ENCODE measurements at places on chromosomes 5 and 9.

DNA sequence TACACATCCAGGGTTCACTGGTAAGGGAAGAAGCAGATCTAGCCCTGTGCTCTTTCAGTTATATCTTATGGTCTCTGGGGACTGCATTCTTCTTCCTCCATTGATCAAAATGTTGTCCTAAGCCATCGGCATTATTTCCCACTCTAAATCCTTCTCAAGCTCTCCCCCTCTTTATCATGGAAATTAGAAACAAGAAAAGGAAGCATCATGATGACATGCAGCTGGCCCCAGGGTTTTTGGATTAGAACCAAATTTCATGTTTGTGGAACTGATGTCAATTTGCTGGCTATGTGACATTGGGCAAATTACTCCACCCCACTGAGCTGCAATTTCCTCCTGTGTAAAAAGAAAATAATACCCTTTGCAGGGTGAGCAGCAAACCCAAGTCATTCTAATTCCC lies 39.5 kb downstream of the MFAP3 start:
- no peak for DNase-seq

DNA sequence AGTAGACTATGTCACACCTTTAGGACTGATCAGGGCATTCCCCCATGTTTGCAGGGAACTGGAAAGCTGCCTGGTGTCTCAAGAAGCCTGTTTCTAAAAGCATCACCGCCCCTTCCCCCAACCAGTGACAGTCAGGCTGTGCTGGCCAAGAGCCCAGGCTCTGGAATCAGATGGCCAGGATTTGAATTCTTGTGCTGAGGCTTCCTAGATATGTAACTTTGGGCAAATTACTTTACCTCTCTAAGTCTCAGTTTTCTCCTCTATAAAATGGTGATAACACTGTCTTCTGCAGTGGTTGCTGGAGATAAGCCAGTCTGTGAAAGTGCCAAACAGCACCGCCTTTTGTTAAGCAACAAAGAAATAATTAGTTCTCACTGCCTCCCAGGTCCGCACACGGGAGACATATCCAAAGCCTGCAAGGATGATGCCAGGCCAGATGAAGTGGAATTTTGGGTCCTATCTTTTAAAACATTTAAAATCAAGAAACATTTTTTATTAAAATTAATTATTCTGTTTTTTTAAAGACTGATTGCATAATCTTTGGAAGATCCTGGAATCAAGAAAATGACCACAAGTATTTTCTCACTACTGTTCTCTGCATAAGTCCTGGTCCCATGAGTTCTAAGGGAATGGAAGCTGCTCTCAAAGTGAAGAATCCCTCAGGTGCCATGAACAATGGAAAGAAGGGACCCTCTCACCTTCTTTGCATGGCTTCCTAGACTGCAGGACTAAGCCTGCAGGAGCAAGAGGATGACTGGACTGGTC lies 13.9 kb downstream of the SLC31A2 start:
- no peak for DNase-seq

DNA sequence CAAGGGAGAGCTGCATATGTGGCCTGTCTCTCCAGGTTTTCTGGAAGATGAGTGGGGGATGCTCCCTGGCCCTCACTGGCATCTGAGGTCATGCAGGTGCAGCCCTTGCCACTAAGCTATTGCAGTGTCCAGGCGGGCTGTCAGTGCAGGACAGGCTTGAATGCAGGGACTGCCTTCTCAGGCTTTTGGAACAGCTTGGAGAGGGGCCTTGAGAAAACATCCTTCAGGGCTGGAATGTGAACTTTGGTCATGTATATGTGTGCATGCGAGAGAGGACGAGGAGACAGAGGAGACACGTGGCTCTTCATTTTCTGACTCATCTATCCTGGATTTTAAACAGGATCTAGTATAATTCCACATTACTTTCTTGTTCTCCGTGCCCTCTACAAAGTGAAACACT lies 90.3 kb downstream of the MACROH2A1 start:
- no peak for DNase-seq

DNA sequence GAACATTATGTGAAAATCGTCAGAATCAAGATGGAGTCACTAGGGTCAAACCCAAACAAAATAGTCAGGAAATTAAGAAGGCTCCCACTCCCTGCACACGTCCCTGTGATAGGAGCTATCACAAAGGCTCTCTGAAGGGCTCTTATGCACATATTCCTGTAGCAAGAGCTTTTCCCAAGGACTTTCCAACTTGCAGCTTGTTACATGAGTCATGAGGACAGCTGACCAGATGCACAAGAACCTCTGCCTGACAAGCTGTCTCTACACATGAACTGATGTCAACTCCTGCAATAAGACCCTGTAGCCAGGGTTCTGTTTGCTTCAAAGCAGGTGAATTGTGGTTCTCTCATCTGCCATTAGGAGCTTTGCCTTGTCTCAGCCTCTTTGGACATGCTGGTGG lies 122.4 kb downstream of the OLFM1 start:
- no peak for DNase-seq

DNA sequence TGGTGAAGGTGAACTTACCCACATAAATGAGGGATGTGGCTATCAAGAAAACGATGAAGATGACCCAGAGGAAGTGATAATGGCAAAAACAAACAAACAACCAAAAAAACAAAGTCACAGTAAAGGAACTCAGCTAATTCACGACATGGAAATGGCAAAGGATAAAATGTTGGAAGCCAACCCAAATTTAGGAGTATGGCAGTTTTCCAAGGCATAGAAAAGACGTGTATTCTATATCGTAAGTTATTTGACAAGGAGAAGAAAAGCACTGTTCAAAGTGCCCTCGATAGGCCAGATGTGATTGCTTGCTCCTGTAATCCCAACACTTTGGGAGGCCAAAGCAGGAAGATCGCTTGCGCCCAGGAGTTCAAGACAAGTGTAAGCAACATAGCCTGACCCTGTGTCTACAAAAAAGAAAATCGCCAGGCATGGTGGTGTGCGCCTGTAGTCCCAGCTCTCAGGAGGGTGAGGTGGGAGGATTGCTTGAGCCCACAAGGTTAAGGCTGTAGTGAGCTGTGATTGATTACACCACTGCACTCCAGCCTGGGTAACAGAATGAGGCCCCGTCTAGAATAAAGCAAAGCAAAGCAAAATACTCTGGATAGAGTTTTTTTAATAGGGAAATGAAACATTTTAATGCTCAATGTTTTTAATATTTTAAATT lies 138.0 kb downstream of the SMARCA2 start:
- no peak for DNase-seq

DNA sequence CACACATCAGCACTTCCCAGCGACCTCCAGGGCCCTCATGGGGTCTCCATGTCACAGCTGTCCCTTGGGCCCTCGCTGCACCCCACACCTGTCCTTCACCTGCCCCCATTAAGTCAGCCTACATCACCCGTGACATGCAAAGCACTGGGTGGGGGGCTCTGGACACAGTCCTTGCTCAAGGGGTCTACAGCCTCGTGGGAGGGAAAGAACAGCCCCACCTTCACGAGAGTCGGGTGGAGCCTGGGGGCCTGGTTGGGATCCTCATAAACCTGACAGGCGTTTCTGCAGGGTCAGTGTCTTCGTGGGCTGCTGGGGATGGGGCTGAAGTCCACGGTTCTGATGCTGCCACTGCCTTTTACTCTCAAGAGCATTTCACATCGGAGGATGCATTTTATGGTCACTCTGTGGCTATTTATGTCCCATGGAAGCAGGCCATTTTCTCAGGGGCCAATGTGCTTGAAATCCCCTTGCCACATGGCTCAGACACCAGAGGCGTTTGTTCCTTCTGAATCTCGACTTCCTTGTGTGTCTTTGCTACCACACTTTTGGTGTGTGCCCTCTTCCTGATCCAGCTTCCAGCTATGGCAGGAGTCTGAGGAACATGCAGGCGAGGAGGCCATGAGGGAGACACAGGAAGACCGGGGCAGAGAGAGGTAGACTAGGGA lies at the start of gene OR2V1:
Gene OR2V1 (minus strand): TSS at position 338 of the 665 bp plus-strand sequence. CDS start 5,865 bp downstream, outside the sequence.
- no peak for DNase-seq

- DNase-seq, result no peak
These were observed 49.7 kb upstream of the ARL15 start for GRCh38 chr5:54360089-54360488.

DNA sequence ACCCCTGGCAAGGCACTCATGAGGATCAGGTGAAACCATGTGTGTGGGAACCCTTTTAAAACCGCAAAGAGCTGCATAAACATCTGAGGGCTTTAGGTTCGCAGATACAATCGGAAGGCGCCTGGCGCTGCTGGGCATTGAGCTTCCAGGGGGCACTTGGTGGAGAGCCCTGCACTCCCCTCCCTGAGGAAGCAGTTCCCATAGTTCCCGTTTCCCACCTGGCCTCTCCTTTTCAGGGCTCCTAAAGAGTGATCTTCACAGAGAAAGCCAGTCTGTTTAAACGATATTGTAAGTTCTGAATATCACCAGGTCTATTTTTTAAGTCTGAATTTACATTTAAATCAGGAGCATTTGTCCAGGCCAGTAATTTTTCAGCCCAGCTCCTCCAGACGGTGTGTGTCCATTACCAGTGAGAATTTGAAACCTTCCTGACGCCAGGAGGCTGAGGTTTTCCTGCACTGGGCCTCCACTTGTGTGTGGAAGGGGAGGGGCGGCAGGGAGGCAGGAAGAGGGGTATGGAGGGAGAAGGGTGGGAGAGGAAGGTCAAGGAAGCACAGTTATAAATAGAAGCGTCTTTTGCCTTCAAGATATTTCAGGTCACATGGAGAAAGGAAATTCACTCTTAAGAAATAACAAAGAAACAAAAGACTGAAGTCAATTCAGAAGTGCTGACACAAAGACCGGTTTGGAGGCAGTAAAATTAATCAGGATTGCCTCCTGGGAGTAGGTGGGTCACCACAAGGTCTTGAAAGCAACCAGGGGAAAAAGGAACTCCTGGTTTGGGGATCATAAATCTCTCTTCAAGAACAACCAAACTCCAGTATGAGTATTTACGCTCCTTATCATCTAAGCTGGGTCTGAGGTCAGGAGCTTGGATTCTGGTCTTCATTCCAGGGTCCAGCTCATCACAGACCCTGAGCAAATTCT lies 14.3 kb upstream of the MGAT1 start:
- no peak for DNase-seq

GRCh38 chr9:134419684-134420076 lies 93.4 kb downstream of the RXRA start:
- DNase-seq, result no peak

GRCh38 chr9:38370176-38370575 lies 22.3 kb upstream of the ALDH1B1 start:
- no peak for DNase-seq

DNA sequence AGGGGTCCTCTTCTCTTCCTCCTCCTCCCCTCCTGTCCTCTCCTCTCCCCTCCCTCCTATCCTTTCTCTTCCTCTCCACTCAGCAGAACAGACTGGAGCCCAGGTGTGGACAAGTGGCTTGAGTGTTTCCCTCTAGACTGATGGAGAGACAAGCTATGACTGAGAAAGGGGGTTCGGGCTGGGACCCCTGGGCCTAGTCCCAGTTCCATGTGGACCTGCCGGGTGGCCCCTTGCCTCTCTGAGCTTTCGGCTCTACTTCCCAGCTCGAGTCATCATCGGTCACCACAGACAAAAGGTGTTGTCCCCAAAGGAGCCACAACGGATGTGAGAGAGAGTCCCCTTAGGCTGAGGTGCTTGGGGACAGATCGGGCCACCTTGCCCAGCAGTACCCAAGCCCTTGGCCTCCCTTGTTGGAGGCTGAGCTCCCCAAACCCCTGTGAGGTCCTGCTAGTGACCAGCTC lies 3.4 kb upstream of the RXRA start:
- no peak for DNase-seq

DNA sequence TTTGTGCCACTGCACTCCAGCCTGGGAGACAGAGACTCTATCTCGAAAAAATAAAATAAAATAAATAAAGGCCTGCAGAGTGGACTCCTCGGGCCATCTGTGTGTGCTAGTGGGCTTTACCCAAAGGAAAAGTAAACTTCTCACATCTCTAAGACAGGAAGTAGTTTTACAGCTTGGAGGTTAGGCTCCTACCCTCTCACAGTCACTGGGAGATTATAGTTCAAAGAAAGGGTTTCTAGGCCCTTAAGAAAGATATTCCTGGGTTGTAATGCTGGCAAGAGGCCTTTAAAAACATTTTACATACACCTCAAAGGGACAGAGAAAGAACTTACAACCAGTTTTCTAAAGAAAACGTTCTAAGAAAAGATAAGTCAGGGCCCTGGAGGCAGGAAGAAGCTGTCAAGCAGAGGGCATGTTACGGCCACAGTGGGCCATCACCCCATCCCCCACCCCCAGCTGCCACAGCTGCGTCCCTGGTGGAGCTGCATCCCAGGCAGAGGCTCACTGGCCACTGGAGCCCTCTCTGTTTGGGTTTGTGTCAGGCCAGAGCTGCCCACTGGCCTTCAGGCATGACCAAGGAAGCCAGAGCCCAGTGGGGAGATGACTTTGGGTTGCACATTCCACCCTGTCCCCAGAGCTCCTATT lies 78.1 kb upstream of the CDK20 start:
- DNase-seq, result no peak

DNA sequence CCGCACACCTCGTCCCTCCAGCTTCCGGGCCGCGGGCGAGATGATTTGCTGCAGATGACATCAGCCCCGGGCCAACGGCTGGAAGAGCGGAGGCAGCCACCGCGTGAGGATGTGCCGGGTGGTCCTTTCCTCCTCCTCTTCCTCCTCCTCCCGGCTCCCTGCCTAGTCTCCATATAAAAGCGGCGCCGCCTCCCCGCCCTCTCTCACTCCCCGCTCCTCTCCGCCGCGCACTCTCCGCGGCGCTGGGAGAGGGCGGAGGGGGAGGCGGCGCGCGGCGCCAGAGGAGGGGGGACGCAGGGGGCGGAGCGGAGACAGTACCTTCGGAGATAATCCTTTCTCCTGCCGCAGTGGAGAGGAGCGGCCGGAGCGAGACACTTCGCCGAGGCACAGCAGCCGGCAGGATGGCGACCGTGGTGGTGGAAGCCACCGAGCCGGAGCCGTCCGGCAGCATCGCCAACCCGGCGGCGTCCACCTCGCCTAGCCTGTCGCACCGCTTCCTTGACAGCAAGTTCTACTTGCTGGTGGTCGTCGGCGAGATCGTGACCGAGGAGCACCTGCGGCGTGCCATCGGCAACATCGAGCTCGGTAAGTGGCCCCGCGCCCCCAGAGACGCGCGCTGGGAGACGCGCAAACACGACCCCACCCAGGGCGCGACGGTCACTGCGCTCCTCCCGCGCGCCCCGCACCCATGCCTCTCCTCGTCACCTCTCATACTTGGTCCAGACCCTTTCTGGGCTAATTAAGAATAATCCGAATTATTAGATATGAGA lies at the start of gene MAP1B:
Gene MAP1B (plus strand): TSS at position 345 of the 770 bp plus-strand sequence. CDS start 57 bp downstream, at position 402.
- DNase-seq, result no peak

- peak; percentile 61 for DNase-seq
These were observed 39.6 kb downstream of the SFXN1 start for GRCh38 chr5:175517824-175518450.

DNA sequence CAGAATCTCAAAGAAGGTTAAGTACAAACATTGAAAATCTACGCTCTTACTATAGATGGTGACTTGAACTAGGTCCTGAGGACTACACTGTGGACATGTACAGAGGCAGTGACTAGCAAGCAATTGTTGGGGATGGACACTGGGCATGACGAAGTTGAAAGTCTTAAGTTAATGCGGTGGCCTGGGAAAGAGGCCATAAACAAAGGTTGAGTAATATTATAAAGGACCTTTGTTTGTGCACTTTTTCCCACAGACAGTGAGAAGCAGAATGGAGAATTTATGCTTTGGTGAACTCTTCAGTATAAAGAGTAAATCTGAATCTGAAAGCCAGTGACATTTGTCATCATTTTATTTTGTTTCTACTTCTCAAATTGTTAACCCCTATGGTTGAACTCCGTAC lies 15.3 kb downstream of the ALDH1A1 start:
- no peak for DNase-seq

GRCh38 chr9:36006549-36007315 lies 30.0 kb upstream of the RECK start:
- DNase-seq, result no peak

- no peak for DNase-seq
These were observed 102.3 kb downstream of the APBA1 start for GRCh38 chr9:69569738-69570451.

- no peak for DNase-seq
These were observed 16.1 kb downstream of the B4GALT1 start for GRCh38 chr9:33151007-33151557.

Data from stimulated activated CD4-positive, alpha-beta T cell treated with anti-CD3 and anti-CD28 coated beads, Interleukin-15, amount 100 ng/mL, for 1 hour (primary cell).